ENCODE measurements at places on chromosomes 7 and 10.

DNA sequence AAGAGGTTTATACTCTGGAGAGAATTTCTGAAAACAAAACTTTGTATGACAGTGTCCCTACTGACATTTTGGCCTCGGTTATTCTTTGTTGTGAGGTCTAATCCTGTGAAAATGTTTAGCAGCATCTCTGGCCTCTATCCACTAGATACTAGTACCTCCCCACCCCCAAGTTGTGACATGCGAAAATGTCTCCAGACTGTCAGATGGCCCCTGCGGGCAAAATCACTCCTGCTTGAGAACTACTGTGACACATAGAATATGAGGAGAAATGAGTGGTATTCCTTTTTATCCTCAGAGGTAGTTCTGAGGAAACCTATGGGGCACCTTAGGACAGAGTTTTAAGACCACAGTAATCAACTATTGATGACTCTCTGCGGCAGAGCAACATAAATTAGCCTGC is 315.3 kb upstream of the HGF start:
- no peak for DNase-seq

- DNase-seq = no peak
Measured at GRCh38 chr7:17391366-17391765, 92.9 kb downstream of the AHR start.

- DNase-seq = no peak
Measured at GRCh38 chr7:157423886-157424565, 87.2 kb downstream of the DNAJB6 start.

GRCh38 chr10:60186315-60187071 is 203.2 kb downstream of the ANK3 start:
- no peak for DNase-seq

GRCh38 chr7:26166684-26167266 is 14.8 kb downstream of the NFE2L3 start:
- no peak for DNase-seq

DNA sequence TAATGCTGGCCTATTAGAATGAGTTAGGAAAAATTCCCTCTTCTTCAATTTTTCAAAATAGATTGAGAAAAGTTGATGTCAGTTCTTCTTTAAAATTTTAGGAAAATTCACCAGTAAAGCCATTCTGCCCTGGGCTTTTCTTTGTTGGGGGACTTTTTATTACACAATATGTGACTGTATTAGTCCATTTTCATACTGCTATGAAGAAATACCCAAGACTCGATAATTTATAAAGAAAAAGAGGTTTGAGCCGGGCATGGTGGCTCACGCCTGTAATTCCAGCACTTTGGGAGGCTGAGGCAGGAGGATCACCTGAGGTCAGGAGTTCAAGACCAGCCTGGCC is 12.7 kb downstream of the TAS2R40 start:
- DNase-seq = no peak

- no peak for DNase-seq
Measured at GRCh38 chr7:82411732-82412131, 31.8 kb downstream of the CACNA2D1 start.

DNA sequence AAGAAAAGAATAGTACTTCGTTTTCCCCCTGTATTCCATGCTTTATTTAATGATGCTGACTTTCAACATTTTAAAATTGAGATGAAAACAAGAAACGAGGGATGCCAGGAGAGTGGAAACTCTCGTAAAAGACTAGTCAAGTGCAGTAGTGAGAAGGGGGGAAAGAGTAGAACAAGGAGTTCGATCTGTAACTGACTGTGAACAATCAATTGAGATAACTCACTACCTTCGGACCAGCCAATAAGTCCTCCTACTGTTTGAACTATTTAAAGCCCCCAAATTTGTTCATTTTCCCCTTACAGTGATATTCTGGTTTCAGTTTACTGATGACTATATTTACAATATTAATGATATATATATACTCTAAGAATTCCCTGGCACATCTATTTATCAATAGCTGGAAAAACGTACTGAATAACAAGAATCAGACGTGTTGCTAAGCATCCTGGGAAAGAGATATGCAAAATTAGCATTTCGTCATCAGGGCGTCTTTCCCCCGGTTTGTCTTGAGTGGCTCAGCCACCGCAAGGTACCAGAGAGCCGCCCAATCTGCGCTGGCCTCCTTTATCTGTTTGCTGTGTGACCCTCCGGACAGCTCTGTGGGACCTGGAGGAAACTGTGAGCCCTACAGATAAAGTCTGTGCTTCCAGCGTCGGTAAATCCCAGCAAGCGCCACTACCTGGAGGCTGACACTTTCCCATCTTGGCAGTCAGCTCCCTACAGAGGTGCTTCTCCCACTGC is 41.1 kb downstream of the PDIA4 start:
- DNase-seq = peak; percentile 80

DNA sequence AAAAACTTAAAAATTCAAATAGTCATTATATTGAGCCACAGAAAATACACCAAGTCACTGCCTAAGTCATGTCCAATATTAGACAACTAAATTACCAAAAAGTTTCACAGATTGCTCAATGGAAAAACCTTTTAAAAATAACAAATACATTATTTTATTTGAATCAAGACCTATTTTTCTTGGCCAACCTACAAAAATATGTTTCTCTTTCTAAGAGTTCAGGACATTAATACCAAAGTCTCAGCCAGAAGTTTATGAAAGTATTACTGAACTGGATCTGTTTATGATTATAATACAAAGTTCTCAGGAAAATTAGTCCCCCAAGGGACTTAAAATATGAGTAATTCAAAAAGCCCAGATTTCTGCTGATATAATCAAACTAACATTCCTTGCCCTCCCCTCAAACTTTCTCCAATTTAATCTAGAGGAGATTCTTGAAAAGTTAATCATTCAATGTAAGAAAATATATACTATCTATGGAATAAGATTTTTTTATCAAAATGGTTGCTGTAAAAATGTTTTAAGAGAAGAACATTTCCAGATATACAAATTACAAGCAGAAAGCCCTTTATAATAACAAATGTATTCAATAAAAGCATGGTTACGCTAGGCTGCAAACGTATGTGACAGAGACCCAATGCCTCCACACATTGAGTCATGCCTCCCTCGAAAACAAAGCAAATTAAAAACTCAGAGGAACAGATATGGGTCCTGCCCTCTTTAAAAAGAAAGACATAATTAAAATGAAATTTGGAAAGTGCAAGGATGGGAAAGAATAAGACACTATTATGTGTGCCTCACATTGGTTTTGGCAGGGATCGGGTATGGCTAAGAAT is 381.6 kb downstream of the PARD3 start:
- DNase-seq = no peak

DNA sequence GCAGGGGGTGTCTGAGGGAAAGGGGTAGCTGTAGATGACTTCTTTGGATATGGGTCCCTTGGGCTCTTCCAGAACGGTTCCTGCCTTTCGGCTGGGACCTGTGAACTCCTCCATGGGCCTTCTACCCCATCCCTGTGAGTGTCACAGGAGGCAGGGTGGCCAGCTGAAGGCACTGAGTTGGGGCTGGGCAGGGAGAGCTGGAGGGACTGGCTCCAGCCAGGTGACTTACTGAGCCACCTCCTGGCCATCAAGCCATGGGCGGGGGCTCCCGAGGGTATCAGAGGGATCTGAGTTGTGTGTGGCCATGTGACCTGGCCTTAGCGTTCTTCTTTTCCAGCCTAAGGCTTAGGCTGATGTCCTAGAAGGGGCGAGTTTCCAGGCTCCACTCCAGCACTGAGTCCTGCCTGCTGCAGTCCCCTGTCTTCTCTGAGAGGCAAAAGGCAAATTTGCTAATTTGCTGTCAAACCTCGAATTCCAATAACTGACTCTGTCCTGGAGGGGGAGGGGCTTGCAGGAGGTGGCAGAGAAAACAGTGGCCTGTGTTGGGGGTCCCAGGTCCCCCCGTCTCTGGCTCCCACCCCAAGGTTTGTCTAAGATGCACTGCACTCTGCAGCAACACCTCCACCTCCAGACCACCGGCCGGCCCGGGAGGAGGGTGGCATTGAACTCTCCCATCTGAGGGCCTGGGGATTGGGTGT is 27.2 kb downstream of the ADCYAP1R1 start:
- no peak for DNase-seq

DNA sequence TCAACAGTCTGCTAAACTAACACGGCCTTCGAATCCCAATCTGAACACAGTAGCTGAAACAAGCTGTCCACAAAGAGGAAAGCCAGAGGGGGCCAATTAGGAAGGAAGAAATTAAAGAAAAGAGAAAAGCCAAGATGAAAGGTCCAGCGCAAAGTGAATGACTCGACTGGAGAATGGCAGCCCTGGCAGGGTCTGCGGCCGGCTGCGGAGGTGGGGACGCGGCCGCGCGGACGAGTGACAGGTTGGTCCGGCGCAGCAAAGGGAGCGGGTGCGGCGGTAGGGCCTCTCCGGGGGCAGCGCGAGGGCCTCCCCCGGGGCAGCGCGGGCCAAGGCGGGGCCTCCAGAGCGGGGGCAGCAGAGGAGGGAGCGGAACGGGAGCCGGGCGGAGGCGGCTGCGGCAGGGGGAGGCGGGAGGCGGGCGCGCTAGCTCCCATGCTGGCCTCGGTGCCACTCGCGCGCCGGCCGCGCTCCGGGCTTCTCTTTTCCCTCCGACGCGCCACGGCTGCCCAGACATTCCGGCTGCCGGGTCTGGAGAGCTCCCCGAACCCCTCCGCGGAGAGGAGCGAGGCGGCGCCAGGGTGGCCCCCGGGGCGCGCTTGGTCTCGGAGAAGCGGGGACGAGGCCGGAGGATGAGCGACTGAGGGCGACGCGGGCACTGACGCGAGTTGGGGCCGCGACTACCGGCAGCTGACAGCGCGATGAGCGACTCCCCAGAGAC is at the start of gene VWC2:
Gene VWC2 (plus strand): TSS at position 421 of the 718 bp plus-strand sequence. CDS start 1,798 bp downstream, outside the sequence.
- DNase-seq = no peak

- no peak for DNase-seq
Measured at GRCh38 chr10:89813546-89813945, 112.2 kb downstream of the KIF20B start.

DNA sequence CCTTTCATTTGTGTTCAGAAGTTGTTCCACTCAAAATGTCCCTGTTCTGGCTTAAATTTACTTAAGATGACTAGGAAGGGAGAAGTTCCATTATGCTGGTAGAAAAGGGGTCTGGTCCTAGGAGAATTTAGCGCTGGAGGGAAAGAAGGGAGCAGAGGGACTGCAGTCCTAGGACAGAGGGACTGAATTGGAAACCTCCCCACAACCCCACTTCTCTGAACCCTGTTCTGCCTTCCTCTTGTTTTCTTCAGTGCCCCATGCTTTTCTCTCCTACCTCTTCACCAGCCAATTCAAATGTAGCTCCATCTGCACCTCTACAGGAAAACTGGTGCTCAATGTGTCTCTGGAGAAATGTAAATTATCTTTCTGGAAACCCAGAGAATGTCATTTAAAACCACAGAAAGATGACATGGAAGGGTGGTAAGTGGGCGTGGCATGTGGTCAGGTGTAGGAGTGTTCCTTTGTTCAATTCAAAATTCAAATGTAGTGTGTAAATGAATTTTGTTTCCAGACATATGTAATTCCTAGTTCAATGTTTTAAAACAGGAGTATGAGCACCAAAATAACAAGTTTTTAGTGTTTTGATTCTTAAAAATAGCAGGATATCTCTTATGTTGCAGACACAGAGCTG is 24.0 kb upstream of the RHOBTB1 start:
- no peak for DNase-seq

GRCh38 chr7:1935176-1936005 is 265.3 kb downstream of the ELFN1 start:
- no peak for DNase-seq

- DNase-seq = no peak
Measured at GRCh38 chr7:67923286-67923685, 926.7 kb downstream of the TYW1 start.

DNA sequence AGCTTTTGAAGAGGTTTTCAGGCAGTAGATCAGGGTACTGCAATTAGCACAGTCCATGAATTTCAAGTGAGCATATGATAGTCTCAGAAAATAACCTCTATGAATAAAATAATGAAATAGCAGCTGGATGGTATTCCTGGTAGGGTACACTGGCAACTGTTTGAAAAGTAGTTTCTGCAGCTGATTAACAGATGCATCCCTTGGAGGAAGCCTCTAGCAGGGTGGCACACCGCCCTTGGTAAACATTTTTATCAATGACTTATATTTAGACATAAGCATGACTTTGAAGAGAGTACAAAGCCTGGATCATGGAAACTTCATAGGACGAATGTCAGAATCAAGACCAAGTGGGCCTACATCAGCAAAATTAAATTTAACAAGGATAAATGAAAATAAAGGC is 26.8 kb downstream of the WNT16 start:
- DNase-seq = no peak

DNA sequence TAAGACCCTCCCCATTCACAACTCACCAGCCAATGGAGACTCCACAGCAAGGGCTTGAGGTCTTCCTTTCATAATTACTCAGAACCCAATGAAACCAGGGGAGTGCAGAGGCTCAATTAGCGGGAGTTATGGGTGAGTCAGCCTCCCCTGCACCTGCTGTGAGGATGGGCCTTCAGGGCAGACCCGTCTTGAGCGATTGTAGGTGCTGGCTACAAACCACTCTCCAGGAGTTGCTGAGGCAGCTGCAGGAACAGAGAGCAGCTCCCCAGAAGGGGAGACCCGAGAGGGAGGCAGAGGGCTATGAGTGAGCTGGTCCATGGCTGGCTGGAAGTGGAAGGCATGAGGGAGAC is 58.5 kb upstream of the SORCS3 start:
- no peak for DNase-seq

- no peak for DNase-seq
Measured at GRCh38 chr10:118444069-118444468, 101.9 kb upstream of the FAM204A start.

- DNase-seq = no peak
Measured at GRCh38 chr7:44325811-44326241, 432 bp upstream of the CAMK2B start.

- no peak for DNase-seq
Measured at GRCh38 chr10:5965266-5965665, 12.1 kb downstream of the IL15RA start.

GRCh38 chr7:70595370-70595754 is 536.6 kb upstream of the GALNT17 start:
- no peak for DNase-seq

DNA sequence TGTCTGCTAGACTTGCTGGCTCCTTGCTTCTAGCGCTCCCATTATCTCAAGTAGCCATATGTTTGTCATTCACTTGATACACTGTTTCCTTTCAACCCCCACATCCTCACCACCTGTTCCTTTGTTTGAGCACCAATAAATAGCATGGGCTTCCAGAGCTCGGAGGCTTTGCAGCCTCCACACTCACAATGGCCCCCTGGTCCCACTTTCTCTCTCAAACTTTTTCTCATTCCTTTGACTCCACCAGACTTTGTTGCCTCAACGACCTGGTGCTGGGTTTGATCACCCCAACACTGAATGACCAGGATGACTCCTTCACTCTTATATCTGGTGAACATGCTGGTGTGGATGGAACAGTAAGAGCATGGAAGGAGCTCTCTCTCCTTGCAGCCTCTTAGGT is 114.5 kb upstream of the TRIM24 start:
- DNase-seq = peak; percentile 49

- no peak for DNase-seq
Measured at GRCh38 chr10:5592070-5592469, 67.3 kb downstream of the CALML3 start.

DNA sequence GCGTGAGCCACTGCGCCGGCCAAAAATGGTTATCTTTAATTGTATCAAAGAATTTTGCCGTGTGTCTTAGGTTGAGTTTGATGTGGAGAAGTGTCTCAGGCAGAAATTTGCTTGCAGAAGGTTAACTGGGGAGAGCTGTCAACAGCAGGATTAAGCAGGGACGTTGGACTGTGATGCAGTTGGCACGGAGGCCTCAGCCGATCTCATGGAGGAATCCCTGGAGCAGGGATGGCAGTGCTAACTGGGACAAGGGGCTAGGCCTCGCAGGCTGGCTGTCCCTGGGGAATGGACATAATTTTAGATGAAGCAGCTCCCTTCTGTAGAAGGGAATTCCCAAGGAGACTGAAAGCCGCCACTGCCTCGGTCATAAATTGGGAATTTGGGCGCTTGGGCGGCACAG is 12.3 kb upstream of the KIF5B start:
- DNase-seq = no peak

Data from SHP77 (cell line).